ENCODE measurements at places on chromosomes 2 and 18. TPM values are rescaled to one million over a fixed set of nuclear protein-coding genes. Genes with fewer than 3 reads are reported as not detected.

Gene SP5
- polyA plus RNA-seq = 2.8 TPM

DNA sequence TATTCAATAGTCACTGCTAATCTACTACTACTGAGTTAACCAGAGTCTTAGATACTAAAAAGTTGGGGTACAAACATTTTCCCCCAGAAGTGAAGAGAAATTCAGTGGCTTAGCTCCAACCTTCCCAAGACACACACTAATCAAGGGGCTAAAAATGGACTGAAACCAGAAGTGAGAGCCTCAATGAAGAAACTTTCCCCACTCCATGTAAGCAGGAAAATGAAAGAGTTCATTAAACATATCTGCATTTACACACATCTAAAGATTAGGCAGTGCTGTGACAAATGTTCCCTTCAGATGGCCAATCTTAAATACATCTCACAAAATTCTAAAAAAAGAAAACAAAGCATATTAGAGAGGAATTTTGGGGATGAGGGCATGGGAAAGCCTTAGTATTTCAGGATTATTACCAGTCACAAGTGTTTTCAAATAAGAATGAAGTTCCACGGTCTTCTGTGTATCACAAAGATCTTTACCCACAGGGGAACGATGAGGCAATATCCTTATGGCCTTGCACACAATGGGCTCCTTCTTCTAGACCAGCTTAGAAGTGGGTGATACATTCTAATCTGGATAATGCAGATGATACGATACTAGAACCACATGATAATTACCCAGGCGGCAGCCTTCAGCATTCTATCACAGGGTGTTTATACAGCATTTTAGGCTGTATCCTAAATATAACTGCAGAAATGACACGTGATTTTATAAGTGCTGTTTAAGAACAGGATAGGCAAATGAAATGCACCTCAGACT is 17.1 kb downstream of the ANKRD44 start:
- DNase-seq = no peak

DNA sequence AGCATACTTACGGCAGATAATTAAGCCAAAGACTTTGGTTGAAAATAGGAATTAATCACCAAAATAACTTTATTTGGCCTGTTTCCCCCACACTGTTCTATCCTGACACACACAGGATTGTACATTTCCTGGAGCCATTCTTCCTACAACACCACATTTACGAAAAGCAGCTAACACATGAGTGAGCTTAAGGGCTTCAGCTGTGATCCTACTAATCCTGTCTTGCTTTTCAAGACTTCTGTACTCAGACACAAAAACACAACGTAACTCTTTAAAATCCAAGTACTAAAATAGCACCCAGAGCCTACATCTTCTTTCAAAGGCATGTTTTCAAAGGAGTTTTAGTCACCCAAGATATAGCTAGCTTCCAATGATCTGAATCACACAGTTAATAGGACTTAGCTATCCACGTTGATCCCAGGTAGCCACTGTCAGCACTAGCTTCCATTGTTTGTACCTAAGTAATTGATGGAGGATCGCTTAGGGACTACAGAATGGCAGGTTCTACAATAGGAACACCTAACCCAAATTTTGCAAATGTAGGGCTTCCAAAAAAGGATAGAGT is 42.8 kb upstream of the TTC39C start:
- DNase-seq = no peak

DNA sequence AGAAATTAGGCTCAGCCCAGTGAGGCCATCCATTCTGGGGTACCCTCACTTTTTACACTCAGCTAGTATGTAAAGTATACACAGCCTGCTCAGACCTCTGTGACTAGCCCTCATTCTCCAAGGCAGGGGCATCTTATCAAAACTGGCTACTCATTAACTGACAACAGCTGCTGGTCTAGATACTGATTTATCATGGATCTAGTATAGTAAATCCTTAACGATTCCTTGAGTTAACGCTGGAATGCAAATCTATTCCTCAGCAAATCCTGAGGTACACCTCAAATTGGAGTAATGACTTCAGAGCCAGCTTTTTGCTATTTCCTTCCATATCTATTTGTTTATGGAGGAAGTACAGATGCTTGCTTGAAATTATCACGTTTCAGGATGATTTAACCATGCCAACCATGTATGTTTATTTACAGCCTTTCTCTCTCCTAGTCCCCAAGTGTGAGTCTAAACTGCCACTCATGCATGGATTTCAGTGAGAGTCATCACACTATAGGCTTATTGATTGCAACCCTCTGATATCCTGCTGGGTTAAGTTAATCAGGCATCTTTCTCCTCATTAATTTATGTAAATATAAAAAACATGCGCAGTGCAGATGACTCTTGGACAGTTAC is 70.2 kb upstream of the DOK6 start:
- DNase-seq = no peak

GRCh38 chr18:35143622-35144596 is 96.9 kb upstream of the ZNF397 start:
- no peak for DNase-seq

- no peak for DNase-seq
Measured at GRCh38 chr2:12588986-12589385, 127.8 kb upstream of the TRIB2 start.

Gene TUBA3E
- polyA plus RNA-seq = not detected

- no peak for DNase-seq
Measured at GRCh38 chr2:206869824-206870495, 69.4 kb upstream of the CPO start.

DNA sequence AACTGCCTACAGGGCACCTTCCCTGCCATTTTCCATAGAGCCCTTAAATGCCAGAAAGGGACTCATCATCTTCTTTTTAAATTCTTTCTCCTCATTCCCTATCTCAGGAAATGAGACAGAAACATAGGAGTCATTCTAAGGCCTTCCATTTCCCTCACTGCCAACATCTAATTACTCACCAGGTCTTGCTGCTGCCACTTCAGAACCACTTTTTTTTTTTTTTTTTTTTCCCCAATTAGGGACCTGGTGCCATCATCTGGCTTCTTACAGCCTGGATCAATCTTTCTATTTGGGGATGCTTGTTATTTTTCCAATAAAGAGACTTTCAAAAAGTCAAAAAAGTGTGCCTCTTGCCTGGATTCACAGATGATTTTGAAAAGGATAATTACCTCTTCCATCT is 373.4 kb downstream of the LPIN1 start:
- no peak for DNase-seq

- no peak for DNase-seq
Measured at GRCh38 chr2:170266358-170266757, 88.4 kb downstream of the MYO3B start.

Gene ADRA2B
- 1.2 TPM for polyA plus RNA-seq

- DNase-seq = no peak
Measured at GRCh38 chr18:5419030-5419429, 123.5 kb upstream of the ZBTB14 start.

Gene ADD2
- polyA plus RNA-seq = 0.33 TPM

- DNase-seq = no peak
Measured at GRCh38 chr18:80109676-80110078, 615 bp downstream of the ADNP2 start.

Gene ALPG
- polyA plus RNA-seq = not detected

Gene LOXL3
- polyA plus RNA-seq = 8.6 TPM

DNA sequence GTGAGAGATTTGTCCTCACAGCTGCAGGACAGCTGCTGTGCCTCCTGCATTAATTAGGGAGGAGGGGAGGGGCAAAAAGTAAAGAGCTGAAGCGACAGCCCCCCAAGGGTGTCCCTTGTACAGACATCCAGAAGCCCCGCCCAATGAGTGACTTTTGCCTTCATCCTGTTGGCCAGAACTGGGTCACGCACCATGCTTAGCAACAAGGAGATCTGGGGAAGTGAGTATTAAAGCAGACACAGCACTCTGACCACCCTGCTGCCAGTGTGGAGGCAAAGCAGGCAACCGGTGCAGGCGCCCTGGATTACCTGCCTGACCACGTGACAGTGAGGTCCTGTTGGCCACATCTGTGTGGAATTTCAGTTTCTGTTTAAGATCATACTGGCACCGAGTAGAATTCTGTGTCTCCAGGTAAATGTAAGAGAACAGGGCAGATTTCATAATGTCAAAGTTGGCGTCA is 21.5 kb upstream of the BIN1 start:
- no peak for DNase-seq

DNA sequence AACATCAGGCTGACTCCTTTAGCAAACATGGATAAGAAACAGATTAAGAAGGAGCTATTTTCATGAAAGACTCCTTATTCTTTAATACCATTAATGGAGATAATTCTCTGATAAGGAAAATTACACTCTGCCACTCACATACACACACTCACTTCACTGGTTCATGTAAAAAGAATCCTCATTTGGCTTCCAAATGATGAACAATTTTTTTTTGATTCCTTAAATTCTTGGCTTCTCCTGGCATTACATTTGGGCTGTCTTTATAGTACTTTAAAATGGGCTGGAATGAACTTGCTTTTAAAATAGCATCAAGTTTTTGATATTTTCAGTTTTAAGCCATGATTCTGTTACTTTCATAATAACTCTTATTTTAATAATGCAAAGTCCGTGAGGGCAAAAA is 328.6 kb downstream of the SLC8A1 start:
- DNase-seq = no peak

DNA sequence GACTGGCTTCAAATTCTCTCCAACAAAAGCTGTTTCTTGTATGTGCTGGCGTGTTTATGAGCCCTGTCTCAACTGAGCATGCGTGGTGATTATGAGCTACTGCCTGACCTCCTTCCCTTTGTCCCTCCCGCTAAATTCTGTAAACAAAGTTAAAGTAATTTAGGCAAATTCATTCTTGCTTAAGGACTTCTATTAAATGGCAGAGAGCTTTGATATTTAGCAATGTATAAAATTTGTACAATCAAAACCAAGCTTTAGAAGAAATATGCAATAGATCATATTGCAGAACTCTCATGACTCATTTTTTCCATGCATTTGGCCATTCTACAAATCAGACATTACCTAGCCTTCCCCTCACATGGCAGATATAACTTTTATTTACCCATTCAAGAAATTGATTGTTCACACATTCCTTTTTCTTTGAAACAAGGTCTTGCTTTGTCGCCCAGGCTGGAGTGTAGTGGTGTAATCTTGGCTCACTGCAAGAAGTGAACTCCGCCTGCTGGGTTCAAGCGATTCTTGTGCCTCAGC is 18.2 kb downstream of the IGFBP2 start:
- no peak for DNase-seq

Gene KCNIP3
- 16.8 TPM for polyA plus RNA-seq

Gene PLEKHH2
- 7.0 TPM for polyA plus RNA-seq

DNA sequence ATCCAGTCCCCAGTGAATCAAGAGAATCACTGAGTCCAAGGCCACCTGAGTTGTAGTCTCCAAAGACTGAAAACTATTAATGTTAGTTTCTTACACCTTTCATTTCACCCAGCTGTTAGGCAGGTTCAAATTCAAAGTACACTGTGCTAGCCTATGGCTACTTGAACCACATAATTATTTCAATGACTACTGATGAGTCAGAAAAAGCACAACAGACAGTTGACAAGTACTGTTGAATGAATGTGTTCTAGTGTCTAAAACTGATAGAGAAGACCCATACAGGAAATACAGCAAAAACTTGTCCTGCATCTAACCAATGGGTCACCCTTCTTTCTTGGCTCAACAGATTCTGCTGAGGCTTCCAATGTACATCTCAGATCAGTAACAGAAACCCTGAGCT is 160.9 kb downstream of the MYO5B start:
- DNase-seq = no peak

DNA sequence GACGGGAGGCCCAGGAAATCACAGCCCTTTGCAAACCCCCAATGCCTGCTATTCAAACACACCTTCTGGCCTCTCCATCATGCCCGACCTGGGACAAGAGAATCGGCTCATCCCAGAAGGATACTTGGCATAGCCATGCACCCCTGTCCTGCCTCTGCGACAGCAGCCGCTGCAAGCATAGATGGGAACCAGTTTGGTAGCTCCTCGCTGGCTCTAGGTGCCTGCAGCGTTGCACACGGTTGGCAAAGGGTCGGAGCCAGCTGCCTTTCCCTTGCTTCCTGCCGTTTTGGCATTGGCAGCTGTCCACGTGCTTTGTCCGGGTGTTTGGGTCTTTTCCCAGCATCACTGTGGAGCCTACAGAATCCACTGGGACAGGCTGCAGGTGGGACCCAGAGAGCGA is 76.9 kb downstream of the TWIST2 start:
- no peak for DNase-seq

DNA sequence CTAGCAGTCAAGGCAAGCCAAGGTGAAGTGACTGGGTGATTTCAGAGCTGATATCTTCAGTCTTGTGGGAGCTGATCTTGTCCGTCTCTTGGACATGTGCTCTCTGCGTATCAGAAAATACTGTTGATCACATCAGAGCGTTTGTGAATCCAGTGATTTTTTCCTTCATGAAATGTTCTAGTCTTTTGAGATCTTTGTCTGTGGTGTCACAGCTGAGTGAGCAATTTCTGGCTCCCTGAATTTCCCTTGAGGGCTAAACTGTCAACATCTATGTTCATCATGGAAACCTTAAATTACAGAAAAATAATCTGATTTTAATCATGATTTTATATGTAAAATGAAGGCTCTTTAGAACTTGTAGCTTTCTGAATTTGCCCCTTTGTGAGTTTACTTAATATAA is 432.0 kb downstream of the CCDC85A start:
- no peak for DNase-seq

DNA sequence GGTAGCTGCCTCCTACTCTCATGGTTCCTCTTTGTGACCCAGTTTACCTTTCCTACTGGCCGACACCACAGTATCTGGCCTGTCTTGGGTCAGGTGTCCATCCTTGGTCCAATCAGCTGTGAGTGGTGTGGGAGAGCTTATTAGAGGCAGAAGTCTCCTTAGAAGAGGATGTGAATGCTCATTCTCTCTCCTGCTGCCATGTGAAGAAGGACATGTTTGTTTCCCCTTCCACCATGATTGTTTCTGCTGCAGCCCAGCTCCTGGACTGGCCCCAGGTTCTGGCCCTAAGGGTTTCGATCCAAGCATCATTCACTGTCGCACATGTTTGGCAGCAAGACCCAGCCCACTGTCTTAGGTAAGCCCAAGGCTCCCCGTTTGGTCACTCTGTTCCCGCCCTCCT is 55.3 kb upstream of the TGIF1 start:
- no peak for DNase-seq

- no peak for DNase-seq
Measured at GRCh38 chr2:239729681-239730566, 295.2 kb downstream of the NDUFA10 start.

DNA sequence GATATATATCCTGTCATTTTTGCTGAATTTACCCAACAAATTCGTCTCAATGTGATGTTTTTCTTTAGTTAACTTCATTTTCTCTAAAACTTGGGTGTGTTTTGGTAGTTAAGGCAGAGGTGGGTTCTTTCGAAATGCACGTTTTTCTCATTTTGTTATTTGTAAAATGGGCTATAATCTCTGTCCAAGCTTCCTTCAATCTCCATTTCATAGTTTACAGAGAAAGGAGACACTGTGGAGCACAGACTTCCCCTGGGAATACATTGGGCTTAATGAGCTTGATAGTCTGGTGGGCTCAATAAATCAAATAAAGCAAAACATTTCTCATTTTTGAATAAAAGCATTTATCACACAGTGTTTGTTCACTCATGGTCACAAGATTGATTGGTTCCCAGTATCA is 145.1 kb downstream of the AGPS start:
- no peak for DNase-seq

GRCh38 chr2:30315391-30316063 is 84.2 kb downstream of the LBH start:
- DNase-seq = no peak
